SK-N-MC (cell line): ENCODE measurements at places on chromosomes 3 and 15.

GRCh38 chr3:42901073-42901415, 4.9 kb upstream of the ZNF662 start:
- DNase-seq = no peak

DNA sequence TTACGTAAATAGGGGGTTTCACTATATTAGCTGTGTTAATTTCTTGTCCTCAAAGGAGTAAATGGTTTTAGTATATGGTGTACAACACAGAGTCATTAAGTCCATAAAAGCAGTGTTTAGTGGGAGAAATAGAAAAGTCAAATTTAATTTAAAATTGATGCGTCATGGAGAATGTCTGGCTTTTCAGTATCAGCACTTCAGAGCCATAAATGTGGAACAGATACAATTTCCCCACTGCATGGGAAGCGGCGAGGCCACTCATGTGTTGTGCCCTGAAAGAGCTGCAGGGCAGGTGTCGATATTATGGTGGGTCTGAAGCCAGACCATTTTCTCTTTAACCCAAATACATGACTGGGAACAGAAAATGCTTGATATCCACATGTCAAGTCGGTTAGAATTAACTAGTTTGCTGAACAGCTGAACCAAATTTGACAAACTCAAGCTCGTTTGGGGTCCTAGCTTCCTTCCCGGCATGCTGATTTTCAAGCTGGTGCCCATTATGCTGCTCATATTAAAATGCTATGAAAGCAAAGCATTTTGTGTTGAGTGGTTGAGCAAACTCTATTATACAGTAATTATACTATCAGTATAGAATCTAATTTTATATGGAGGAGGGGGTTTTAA, 364.6 kb upstream of the TBL1XR1 start:
- no peak for DNase-seq

DNA sequence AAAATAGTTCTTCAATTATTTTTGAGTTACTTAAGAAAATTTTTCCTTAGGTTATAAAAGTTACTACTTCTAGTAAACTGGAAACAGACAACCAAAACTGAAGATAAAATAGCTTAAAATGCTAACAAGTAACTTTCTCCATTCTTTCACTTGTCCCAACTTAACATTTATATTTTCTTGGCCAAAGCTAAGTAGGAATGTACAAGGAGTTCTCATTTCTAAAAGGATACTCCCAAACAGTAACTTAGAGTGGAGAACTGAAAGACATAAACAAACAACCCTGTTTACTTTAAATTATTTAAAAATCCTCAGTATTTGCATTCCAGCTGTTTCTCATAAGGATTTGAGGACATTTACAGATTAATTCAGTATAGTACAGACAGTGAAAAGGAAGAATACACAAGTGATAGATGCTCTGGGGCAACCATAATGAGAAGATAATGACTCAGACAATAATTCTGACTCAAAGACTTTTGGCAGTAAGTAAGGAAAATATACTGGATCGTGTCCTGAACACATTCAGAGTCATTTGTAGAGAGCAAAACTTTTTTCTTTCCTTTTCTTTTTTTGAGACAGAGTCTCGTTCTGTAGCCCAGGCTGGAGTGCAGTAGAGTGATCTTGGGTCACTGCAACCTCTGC, 29.2 kb upstream of the ANXA2 start:
- DNase-seq = no peak

- no peak for DNase-seq
These were observed 312.7 kb downstream of the TLE3 start for GRCh38 chr15:69784798-69785566.

GRCh38 chr3:14620512-14620911, 31.1 kb upstream of the CCDC174 start:
- no peak for DNase-seq
